ENCODE measurements at places on chromosomes 2 and 18.

DNA sequence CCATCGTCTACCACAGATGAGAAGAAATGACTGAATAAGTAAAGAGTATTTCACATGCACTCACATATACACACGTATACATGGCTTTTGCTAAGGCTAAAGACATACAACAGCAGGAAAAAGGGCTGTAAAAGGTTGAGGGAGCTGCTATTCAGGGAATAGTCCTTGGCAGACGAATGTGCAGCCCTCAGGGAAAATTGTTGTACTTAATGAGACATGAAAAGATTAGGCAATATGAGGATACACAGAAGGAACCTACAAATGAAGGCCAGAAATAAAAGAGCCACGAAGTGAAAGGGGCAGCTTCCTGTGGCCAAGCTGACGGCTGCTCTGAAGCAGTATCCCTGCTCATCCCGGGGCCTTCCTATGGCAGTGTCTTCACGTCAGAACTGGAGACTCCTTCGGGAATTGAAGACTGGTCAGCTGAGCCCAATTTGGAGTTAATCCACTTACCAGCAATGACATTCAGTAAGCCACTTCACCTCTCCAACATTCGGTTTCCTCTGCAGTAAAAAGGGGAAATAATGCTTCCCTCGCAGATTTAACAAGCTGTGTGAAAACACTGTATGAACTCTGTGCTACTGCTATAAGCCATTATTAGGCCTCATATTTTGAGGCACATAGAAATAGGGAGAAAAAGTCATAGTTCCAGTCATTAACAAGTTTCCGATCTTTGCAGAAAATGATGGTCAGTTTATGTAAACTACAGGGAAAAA is 221.8 kb downstream of the STK39 start:
- DNase-seq, result no peak

DNA sequence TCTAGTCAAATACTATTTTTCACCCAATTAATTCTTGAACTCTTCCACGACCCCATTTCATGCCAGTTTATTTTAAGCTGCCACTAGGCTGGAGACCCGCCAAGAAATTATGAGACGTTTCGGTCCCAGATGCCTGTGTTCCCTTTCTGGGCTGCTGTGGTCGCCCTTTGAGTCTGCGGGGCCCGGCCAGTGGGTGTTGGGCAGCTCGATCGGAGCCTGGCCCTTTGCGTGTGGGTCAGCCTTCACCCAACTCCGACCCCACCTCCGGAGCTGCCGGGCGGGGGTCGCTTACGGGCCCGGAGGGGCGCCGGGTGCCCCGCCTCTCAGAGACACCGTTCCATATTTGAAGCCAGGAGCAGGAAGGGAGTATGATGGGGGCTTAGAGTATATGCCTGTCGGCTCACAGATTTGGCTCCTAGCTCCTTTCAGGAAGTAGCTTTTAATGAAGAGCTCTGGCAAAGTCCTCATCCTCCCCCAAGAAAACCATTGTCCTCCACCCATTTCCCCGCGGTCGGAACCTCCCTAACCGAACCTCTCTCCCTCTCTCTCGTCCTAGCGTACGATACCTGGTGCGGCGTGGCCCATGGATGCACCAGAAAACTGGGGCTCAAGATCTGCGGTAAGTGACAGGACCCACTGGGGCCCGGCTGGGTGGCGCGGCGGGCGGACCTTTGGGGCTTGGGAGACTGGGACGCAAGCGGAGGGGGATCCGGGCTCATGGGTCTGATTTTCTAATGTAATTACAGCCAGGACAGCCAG is 5.0 kb downstream of the GAD1 start:
- no peak for DNase-seq

DNA sequence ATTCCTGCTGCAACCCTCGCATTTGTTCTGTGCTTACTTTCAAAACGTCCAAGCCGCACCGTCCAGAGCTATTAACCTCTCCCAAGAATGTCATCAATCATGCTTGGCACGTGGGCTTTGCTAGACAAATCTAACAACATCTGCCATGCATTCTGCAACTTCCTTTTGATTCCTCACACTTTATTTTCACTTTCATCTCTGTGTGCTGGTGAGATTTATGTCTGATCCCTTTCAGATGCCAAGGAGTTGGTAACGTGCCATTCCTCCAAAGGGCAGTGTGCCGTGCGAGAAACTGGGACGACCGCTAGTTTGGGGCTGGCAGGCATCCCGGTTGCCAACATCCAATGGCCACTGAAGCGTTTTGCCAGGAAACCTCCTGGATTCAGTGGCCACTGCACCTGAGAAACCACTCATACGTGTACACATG is 230.0 kb upstream of the PARD3B start:
- no peak for DNase-seq

- no peak for DNase-seq
Measured at GRCh38 chr2:188897096-188897495, 77.1 kb upstream of the COL3A1 start.

DNA sequence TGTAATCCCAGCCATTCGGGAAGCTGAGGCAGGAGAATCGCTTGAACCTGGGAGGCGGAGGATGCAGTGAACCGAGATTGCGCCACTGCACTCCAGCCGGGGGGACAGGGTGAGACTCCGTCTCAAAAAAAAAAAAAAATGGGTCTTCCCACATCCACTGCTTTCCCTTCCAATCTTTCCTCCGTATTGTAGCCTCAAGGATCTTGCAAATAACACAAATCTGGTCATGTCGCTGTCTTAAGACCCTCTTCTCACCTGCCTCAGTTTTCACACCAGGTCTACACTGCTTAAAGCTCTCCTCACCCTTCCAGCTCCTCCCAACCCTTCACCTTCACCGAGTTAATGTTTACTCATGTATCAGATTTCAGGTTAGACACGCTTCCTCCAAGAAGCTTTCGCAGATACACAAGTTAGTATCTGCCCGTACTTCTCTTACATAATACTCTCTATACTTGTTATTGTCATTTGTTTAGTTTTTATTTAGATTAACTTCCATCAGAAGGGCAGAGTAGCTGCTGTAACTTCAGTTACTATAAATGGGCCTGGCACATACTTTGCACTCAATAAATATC is 1.5 kb downstream of the IER3IP1 start:
- no peak for DNase-seq
